Activated effector memory CD4-positive, alpha-beta T cell treated with anti-CD3 and anti-CD28 coated beads, Interleukin-2, amount 50 U/mL, for 16 hours (primary cell): ENCODE measurements at places on chromosomes 1 and 21.

- peak; percentile 42 for DNase-seq
These were observed 39.5 kb downstream of the IRF2BP2 start for GRCh38 chr1:234570329-234571120.

DNA sequence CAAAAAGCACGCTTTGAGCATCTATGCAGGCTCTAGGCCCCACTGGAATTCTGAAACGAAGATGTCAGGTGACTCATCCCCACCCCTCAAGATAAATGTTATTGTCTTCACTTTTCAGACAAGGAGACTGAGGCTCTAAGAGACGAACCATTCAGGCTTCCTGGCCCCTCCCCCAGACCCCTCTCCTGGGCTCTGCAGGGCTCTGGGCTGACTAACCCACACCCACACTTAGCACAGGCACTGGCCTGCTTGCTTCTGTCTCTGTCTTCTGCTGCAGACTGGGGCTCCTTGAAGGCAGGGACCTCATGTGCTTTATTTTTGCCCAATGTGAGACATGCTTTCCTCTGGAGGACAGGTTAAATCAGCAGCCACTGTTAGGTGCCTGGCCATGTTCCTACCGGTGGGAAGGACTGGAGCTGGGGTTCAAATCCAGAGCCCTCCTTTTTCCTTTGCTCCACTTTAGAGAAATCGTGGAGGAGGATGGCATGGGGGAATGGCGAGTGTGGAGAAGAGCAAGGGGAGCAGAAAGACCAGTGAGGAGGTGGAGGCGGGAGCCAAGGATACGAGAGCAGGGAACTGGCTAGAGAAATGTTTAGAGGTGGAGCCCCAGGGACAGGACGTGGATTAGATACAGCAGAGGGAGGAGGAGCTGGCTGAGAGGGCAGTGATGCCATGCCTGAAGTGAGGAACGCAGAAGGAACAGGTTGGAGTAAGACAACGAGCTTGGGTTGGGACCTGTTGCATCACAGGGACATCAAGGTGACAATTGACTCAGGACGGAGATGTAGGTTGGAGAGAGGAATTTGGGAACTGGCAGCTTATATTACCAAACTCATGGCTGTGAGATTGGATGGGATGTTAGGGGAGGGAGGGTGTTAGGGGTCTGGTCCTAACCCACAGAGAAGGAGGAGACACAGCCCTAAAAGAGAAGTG, 1.7 kb downstream of the TMEM125 start:
- peak; percentile 45 for DNase-seq

- DNase-seq = no peak
These were observed 173.2 kb downstream of the COP1 start for GRCh38 chr1:176033881-176034280.

DNA sequence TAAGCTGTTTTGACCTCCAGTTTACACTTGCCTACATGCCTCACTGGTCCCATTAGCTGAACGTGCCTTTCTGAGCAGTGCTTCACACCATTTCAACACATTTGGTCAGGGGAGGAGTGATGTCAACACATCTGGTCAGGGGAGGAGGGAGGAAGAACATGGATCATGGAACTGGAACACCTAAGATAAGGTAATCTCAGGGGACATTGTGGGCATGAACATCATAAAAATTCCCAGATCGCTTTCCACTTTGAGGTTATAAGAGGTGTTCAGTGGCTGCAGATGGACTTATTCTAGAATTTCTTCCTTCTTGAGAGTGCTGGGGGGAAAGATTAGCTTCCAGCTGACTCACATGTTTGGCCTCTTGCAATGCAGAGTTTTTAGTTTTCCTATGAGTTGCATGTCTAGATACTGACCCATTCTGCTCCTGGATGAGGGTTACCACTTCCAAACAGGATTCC, 2.0 kb downstream of the QSOX1 start:
- no peak for DNase-seq

GRCh38 chr1:77030401-77031105, 163.3 kb downstream of the ST6GALNAC5 start:
- DNase-seq = no peak
